ENCODE measurements at places on chromosomes 3 and 15.

GRCh38 chr15:38530113-38530512 is 34.5 kb downstream of the RASGRP1 start:
- no peak for DNase-seq

GRCh38 chr15:48143856-48144255 is 23.1 kb downstream of the SLC24A5 start:
- DNase-seq: no peak

- no peak for DNase-seq
Observed at GRCh38 chr3:193865896-193866480, 270.0 kb upstream of the HES1 start.

DNA sequence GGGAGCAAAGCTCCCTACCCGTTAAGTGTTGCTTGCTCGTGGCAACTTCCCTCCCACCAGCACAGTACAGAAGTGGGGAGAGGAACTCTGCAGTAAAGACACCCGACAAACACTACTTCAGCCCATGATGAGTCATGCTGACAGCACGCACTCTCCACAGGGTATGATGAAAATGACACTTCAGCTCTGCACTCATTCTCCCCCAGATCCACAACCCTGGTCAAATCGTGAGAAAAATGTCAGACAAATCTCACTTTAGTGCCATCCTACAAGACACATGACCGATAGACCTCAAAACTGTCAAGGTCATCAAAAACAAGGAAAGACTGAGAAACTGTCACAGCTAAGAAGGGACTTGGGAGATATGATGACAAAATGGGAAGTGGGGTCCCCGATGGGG is 278.9 kb downstream of the OCA2 start:
- no peak for DNase-seq

- peak; percentile 46 for DNase-seq
Observed at GRCh38 chr15:42059661-42060476, 34.5 kb downstream of the PLA2G4D start.

DNA sequence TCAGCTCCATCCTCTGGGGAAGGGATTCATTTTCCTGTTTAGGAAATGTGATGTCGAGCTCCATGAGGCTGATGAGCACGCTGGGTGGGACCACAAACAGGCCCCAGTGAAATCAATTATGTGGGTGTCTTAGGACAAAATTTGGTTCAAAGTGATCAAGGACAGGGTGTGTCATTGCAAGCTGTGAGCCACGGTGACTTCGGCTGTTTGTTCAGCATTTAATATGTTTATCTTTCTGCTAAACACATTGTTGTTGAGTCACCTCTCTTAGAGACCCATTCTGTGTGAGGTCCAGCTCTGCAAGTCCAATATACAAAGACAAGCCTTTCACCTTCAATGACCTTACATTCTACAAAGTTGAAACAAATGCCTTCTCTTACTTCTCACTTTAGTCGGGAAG is 41.3 kb downstream of the SSR3 start:
- no peak for DNase-seq

Data from stimulated activated CD8-positive, alpha-beta memory T cell treated with anti-CD3 and anti-CD28 coated beads, Interleukin-15, amount 100 ng/mL, for 4 hours (primary cell).